ENCODE measurements at places on chromosomes 4 and X.

DNA sequence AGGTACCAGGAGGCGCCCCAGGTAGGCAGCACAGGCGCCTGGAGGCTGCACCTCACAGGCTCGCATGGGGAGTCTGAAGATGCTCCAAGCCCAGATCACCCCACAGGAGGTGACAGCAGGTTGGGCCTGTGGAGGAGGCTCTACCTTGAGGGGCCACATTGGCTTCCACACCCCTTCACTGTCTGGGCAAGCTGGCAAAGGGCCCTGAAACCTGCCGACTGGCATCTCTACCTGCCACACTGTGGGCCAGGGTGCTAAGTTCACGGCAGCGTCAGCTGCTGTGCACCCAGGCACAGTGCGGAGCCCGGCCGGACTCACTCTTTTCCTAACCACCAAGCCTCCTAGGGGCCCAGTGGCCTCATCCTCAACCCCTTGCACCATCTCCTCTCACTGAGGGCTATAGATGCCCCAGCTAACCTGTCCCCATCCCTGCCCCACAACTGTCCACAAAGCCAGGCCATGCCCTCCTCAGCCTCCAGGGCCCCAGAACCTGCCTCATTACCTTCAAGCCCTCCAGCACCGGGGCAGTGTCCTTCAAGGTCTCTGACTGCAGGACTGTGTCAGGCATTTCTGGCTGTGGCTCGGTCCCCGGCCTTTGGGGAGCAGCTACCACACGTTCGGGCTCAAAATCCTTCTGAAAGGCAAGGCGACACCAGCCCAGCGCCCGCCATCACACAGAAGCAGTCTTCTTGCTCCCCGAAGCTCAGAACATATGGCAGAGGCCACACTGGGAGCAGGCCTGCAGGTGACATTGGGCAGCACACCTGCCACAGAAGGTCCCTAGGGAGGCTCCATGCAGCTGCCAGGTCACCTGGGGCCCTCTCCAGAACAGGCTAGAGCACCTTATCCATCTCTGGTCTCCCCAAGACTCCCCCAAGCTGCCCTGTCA, 28.8 kb downstream of the FGFR3 start:
- DNase-seq, result no peak

GRCh38 chrX:57380026-57380796, 93.7 kb downstream of the FAAH2 start:
- no peak for DNase-seq

DNA sequence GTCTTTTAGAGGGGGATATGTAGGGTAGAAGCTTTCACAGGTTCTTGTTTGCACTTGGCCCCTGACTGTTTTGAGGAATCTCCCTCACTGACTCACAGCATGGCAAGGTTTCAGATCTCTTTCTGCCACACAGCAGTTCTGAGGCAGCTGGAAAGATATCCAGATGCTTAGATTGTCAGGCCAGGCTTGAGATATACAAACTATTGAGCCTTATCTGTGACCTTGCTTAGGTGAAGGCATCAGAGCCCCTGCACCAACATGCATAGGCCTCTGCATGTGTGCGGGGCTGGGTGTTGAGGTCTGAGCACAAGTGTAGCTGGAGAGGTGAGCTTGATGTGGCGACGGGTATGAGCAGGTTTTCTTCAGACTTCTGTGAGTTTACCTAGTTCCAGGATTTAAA, 80.9 kb upstream of the MSANTD1 start:
- peak; percentile 84 for DNase-seq

DNA sequence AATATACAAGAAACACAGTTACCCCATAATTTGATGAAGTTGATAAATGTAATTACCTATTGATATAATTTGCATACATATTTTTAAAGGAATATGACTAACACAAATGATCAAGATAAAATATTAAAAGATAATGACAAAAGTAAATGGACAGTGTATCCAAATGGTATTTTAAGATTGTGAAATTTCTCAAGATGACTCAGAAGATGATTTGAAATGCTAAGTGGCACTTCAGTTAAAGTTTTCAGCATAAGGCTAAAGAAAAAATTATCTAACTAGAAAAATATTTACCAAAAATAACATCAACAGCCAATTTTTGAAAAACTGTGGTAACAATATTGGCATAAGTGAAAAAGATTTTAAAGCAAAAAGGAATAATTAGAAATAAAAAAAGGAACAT, 248.4 kb upstream of the NDST4 start:
- no peak for DNase-seq

GRCh38 chr4:33831442-33832066, 2412.8 kb downstream of the ARAP2 start:
- peak; percentile 56 for DNase-seq

DNA sequence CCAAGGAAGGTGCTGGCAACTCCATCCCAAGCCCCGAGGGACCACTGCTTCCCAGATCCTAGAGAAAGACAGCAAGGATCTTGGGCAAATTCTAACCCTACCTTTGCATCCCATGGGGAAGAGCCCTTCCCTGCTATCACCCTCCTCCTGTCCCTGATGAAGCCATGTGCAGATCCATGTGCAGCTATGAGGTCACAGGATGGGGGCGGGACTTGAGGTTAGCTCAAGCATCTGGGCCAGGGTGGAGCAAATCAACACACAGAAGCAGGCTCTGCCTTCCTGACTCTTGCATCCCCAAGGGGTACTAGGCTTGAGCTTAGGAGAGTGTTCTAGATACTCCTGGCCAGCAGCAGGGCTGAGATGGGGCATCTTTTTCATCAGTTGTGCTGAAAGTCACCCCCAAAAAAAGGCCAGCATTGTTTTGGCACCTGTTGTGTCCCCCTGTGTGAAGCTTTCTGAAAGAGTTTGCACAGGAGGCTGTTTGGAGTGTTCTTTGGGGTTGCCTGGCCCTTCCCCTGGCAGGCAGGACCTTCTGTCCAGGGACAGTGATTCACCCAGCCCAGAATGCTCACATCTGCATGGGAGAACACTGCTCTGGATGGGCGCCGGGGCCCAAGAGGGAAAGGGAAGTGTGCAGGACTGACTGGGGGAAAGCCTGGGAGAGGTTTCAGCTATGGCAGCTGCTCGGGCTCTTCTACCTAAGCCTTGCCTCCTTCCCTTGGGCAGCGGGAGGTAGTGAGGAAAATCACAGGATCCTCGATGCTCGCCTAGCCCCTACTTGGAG, 50.8 kb downstream of the PRPS1 start:
- peak; percentile 87 for DNase-seq

DNA sequence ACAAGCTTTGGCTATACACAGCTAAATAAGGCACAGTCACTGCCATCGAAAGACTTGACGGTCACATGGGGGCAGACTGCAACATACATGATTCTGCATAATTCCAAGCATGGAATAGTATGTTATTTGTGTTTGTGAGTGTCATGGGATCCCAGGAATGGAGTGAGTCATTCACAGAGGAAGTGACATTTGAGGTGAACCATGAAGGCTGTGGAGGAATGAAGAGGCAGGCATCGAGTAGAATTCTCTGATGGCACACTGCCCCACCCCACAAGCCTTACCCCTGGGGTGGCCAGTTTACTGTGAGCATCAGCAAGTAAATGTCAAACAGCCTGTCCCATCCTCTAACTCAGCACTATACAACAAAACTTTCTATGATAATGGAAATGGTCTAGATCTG, 619.7 kb downstream of the MID1IP1 start:
- DNase-seq, result no peak

DNA sequence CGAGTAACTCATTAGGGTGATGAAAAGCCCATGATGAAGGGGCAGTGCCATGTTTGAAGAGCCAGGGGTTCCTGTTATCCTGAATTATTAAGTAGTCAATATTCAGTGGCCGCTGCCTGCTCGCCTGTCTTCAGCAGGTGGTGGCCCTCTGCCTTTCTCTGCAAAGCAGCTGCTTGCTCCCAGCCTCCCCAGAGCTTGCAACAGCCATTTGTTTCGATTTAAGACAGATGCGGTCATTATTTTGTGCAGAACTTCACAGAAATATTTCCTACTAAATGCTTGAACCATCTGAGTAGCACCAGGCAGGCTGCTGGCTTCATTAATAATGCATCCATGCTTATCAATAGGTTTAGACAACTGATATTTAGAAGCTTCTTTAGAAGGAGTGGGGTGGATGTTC, 104.3 kb upstream of the TTC29 start:
- no peak for DNase-seq

DNA sequence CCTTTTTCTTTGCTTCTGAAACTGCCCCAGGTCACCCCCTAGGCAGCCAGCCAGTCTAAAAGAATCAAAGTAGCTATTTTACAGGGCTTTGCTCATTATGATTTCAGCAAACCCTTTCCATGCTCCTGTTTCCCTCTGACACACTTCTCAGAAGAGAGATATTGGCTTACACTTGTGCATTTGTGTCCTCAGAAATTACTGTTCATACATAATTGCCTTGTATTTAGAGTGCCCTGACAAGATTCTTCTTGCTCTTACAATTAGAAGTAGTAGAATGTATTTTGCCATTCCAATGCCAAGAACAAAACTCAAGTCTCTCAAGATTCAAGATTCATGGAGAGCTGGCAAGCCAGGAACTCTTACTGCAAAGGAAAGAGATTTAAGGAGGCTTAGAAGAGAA, 531.0 kb upstream of the ZFP42 start:
- no peak for DNase-seq

DNA sequence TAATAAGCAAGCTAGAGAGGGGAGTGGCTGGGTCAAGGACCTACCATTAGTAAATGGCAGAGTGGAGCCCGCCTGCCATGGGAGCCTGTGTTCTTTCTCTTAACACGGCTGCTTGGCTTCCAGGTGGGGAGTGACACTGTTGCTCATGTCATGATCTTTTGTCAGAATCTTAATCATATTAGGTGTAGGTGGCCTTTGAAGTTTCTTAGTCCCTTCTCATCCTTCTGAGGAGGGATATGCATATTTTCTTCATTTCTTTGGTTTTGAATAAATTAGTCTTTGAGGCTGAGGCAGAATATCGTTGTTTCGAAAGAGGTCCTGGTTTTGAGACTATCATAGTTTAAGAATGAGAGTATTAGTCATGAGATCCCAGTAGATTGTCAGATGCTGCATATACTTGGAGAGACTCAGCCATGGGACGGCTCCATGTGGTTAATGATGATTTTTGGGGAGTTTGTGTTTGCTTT, 28.9 kb downstream of the SNX25 start:
- no peak for DNase-seq

- DNase-seq, result no peak
Observed at GRCh38 chr4:80459918-80460473, 124.5 kb downstream of the CFAP299 start.

- DNase-seq, result no peak
Observed at GRCh38 chr4:70151271-70151670, 2.8 kb upstream of the PRR27 start.

DNA sequence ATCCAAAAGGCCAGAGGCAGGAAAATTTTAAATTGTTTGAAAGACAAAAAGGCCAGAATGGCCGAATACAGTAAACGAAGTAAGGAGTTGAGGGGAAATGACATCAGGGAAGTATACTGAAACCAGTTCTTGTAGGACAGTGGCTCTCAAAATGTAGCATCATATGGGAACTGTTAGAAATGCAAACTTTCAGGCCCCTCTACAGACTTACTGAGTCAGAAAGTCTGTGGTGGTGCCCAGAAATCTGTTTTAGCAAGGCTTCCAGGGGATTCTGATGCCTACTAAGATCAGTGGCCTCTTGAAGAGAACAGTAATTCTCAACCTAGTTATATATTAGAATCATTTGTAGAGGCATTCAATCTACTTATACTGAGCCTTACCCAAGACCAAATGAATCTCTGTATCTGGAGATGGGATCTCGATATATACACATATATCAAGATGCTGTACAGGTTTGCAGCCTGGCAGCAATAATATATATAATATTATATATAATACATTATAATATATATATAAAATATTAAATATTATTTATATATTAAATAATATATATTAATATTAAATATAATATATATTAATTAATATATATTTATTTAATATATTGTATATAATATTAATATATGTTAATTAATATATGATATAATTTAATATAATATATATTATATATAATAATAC, 39.7 kb downstream of the ADAMTS3 start:
- DNase-seq, result no peak

DNA sequence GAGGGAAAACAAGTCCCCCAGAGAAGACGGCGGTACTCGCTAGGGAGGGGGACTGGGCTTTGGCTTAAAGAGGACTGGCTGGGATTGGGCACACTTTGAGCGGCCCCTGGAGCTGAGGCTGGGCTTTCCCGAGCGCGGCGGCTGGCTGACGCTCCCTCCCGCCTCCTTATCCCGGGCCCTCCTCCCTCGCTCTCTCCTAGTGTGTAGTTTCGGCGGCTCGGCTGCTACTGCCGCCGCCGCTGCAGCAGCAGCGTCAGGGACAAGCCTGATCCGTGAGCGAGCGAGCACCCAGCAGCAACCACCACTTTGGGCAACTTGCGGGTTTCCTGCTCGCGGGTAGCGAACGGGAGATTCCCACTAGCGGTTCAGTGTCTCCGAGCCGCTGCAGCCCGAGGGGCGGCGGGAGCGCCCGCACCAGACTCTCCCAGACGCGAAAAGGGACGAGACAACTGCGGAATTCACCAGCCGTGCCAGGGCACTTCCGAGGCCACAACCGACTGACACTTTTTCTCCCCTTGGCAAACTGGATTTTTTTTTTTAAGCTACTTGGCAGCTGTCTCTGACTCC, 632 bp upstream of the PCDH7 start:
- peak; percentile 65 for DNase-seq

GRCh38 chrX:47706575-47706974, 47.6 kb upstream of the UXT start:
- DNase-seq, result peak; percentile 66

- no peak for DNase-seq
Observed at GRCh38 chrX:139388254-139388653, 142.3 kb upstream of the F9 start.

DNA sequence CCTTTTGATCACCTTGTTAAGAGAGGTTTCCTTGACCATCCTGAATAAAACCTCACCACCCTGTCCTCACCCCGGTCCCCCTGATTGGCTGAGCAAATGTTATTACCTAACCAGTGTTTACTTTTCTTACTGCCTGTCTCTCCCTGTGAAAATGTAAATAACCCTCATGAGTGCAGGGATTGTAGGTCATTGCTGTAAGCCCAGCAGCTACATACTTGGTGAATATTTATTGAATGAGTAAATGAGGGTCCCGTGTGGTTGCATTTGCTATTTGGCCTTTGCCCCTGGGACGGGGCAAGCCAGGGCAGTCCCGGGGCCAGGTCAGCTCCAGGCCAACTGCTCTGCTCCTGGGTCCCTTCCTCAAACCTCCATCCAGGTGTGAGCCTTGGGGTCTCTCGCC, 55.5 kb upstream of the CLCN4 start:
- no peak for DNase-seq

Measured in cardiac muscle cell (in vitro differentiated cells and primary cell).